Mesothelial cell of epicardium (in vitro differentiated cells): ENCODE measurements at places on chromosomes 12 and 14. TPM values are rescaled to one million over a fixed set of nuclear protein-coding genes. Genes with fewer than 3 reads are reported as not detected.

- DNase-seq = no peak
These were observed 10.4 kb downstream of the PAX9 start for GRCh38 chr14:36672095-36672494.

- DNase-seq = no peak
These were observed 22.0 kb downstream of the PYROXD1 start for GRCh38 chr12:21459474-21459873.

DNA sequence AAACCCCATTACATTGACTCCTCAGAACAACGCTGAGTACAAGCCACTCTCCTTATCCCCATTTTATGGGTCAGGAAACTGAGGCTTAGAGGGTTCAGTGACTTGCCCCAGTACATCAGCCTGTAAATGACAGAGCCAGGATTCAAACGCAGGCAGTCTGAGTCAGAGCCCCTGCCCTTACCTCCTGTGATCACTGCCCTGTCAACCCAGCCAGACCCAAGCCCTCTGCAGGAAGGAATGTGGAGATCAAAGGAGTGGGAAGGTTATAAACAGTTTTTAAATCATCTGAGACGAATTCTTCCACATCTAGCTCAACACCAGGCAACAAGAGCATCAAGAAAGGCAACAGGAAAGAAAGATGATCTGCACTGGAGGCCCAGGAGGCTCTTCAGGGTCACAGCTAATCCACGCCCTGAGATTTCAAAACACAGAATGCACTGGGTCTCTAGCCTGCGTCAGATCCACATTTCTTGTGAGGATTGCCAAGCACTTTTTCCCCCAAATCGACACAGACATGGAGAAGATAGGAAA is 38.5 kb downstream of the SPTB start:
- no peak for DNase-seq

DNA sequence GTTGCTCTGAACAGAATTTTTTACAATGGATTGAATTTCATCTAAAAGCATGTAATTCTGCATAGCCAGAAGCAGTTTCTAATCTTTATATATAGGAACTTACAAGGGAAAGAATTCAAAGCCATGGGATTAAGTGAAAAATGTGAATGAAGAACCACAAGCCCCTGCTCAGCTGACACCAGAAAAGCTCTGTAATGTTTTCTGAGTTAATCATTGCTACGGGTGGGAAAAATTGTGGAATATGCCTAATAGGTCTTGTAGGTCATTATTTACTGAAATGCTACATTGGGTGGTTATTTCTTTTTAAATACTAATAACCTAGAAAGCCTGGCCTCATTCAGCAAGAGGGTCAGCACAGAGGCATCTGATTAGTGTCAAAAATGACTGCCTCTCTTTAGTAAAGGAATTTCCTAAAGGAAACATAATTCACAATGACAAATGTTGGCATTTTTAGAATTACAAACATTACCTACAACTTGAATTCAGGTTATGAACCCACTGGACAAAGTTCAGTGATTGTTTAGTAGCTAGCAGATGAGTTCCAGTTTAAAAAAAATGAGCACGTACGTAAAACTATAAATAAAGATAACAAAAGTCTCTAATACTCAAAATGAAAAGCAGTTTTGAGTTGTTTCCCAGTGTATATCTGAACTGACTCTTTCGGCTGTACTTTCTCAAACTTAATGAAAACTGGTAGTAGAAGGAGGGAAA is 75.3 kb downstream of the BMP4 start:
- no peak for DNase-seq

- no peak for DNase-seq
These were observed 27.9 kb upstream of the EID3 start for GRCh38 chr12:104275689-104276088.

GRCh38 chr12:54282949-54283593 is 2.5 kb downstream of the HNRNPA1 start:
- no peak for DNase-seq

GRCh38 chr14:72652179-72652578 is 241.7 kb downstream of the DPF3 start:
- DNase-seq = no peak

DNA sequence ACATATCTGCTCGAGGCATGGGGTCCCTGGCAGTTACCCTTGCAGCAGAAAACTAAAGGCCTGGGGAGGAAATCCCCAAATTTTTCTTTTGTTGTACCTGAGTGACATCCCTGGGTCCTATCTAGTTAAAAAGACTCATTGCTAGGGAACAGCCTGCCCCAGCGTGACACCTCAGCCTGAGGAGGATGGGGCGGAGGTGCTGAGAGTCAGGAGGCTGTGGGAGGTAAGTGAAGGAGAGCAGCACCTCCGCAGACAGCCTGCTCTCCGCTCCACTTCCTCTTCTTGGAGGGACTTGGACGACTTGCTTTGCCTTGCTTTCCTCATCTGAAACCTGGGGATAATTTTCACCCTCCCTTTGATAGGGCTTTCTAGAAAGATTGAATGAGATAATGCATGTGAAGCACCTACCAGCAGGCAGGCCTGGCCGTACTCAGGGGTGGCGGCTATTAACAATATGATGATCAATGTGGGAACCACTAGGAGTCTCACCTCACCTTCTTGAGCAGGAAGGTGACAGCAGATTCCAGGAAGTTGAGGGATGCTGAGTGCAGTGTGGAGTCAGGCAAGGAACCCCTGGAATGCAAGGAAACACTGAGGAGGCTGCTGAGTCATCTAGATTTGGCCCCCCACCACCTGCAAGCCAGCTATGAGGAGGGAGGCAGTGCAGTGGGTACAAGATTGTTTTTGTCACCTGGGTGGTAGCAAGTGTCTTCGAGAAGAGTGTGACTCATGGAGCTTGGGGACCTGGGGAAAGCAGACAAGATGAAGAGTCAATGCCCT is 23.2 kb downstream of the UBE3B start:
- no peak for DNase-seq

GRCh38 chr14:74501135-74501614 is 7.6 kb downstream of the ISCA2 start:
- DNase-seq = peak; percentile 62

RTL1 gene
- 8.8 to 9.4 TPM (median 9.3 TPM) in 3 replicates for total RNA-seq
